OCI-M1 (cell line): ENCODE measurements at places on chromosomes 7 and 10.

- DNase-seq = peak; percentile 52
Observed at GRCh38 chr10:11434324-11434723, 177.1 kb downstream of the USP6NL start.

DNA sequence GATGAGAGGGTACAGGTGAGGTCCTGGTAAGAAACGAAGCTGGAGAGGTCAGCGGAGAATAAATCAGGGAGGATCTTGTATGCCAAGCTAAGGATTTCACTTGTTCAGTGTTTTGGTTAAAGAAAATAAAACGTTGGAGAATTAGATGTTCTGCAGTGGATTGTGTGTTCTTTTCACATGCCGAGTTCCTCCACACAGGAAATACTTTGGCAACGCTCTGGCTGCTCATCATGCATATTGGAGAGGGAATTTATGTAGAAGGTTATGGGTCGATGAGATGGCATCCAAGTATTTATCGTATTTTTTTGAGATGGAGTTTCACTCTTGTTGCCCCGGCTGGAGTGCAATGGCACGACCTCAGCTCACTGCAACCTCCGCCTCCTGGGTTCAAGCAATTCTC, 11.0 kb downstream of the RPS24 start:
- no peak for DNase-seq

DNA sequence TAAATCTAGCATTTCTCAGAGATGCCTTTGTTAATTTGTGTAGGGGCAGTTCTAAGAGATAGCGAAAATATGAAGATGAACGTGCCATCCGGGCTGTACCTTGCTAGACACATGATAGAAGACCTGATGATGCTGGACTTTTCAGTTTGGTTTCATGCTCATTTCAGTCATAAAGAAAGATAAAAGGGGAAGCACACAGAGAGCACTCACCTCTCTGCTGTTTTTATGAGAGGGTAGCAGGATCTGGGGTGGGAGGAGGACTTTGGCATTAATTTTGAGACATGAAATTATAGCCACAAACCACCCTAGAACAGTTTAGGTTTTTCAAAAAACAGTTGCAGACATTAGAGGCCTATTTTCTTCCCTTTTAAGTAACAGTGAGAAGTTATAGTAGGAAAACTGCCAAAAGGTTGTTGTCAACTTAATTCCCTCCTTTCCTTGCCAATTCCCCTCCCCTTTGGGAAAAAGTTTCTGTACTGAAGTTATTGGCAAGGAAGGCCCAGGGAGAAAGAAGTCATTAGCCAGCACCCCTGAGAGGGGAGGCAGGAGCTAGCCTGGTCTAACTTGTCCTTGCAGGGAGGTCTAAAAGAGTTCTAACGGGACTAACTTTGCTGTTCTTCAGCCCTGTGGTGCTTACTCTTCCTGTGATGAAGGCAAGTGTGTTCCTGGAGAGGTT, 2.6 kb downstream of the ST7 start:
- DNase-seq = peak; percentile 33

GRCh38 chr10:43809211-43809930, 160.7 kb upstream of the ZNF32 start:
- no peak for DNase-seq

GRCh38 chr10:89702121-89702480, 711 bp downstream of the KIF20B start:
- peak; percentile 73 for DNase-seq

GRCh38 chr7:142308326-142308725, 50.5 kb upstream of the PRSS58 start:
- DNase-seq = no peak

DNA sequence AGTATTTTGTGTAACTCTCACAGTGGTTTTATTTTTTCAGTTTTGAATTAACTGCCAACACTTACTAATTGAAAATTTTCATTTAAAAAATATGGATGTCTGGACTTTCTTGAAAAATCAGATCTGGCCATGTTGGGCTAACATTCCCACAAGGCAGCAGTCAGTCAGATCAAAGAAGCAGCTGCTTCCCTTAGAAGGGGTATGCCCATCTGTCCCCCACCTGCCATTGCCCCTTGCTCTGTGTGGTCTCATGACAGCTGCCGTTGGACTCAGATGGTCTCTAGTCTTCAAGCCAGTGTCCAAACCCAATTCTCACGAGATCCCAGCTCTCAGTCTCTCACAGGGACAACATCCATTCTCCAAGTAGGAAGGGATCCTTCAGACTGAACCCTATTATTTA, 212.1 kb upstream of the GHITM start:
- no peak for DNase-seq

GRCh38 chr10:35331894-35332640, 4.2 kb upstream of the CCNY start:
- DNase-seq = peak; percentile 30

GRCh38 chr7:105677410-105677730, 96.1 kb upstream of the EFCAB10 start:
- DNase-seq = no peak

- no peak for DNase-seq
Observed at GRCh38 chr7:98459529-98459928, 58.6 kb upstream of the BAIAP2L1 start.

DNA sequence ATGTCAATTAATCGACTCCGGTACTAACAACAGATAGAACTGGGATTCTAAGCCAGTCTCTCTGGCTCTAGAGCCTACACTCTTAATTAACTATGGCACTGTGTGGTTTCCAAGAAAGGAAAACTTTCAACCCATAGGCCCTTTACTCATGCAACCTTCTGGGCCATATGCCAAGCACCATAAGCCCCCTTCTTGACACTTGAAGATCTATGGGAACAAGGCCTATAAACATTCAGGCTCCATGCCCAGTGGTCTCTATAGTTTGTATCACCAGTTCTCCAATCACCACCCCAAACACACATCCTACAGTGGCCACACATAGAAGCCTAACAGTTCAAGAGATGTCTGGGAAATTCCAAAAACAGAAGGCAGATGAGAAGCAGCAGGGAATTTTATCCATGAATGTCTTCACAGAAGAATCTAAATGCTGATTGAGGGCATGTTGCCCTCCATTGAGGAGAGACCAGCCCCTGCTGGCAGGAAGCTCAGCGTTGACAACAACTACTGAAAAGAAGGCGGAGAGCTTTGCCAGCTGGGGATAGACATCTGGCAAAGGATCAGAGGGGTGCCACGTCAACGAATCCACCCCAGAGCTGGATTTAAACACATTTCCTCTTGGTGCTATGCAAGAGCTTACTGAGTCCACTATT, 64.4 kb downstream of the GRM3 start:
- DNase-seq = no peak

GRCh38 chr7:101244375-101245146, at the start of gene FIS1:
Gene FIS1, minus strand, starts transcription at chr7:101245081. Its CDS starts 77 bp downstream, at chr7:101245004.
- DNase-seq = peak; percentile 100
